Bronchial epithelial cell (primary cell): ENCODE measurements at places on chromosomes 11 and 22.

DNA sequence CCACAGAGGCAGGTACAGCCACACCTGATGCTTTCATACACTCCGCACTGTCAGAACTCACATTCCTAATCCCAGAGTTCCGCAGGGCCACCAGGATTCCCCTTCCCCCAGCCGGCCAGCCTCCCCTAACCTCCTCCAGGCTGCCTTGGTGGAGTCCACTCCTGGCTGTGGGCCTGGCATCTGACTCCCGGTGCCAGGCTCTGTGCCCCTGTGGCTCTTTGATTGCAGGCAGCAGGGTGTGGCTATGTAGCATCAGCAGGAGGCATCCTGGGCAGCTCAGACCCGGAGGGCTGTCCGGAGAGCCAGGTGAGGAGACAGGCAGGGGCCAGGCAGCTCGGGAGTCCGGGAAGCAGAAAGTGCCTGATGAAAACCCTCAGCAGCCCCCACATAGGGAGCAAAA is 1432.9 kb downstream of the BRD1 start:
- no peak for DNase-seq

- peak; percentile 55 for DNase-seq
These were observed 4.2 kb upstream of the RASGRP2 start for GRCh38 chr11:64747961-64748665.

GRCh38 chr11:118434553-118435289 is 1.6 kb upstream of the KMT2A start:
- DNase-seq: no peak

DNA sequence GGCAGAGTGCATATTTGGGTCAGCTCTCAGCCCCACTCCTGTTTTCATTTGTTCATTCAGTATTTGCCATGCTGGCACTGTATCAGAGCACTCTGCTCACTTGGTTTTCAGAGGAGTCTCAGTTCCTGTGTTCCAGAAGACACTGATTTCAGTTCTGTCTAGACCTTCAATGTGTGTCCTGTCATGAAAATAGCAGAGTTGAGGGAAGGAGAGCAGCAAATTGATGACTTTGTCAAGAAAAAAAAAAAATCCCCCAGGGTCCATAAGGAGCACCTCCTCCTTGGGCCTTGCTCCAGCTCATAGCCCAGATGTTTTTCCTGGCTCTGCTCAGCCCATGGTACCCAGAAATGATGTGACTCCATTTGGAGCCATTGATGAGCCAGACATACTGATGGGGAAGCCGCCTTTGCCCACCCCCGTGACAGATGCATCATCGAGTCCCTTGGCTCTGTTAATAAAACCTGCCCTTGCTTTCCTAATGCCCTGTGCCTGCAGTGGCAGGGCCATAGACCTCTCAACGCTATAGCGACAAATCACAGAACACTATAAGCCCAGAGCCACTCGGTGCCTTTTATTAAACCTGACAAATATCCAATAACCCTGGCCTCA is 107.0 kb downstream of the PKNOX2 start:
- no peak for DNase-seq

DNA sequence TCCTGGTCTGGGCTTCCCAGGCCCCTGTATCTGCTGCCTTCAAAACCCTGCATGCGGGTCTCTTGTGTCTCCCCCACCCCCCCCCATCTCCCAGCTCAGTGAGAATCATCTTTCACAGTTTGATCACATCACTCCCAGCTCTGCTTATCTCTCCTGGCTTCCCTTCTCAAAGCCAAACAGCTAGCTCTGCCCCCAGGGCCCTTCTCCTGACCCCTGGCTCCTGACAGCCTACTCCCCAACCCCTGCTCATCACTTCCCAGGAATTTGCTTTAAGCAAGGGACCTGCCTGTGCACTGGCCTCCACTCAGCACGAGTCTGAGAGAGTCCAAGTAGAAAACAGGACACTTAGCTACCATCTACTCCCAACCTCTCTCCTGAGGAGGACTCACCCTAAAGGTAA is 342.7 kb downstream of the TENM4 start:
- DNase-seq: no peak

- DNase-seq: peak; percentile 37
These were observed 52.4 kb downstream of the TRIOBP start for GRCh38 chr22:37749226-37749625.

DNA sequence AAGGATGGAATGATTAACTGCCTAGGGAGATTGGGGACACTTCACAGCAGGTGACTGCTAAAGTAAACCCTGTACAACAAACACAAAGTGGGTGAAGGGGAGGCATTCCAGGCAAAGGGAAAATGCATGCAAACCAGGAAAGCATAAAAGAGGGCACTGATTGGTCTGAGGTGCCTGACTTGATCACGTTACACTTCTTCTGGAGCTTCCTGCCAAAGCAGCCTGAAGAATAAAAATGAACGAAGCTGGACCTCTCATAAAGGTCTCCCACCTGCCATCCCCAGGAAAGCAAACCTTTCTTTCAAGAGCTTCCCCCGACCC is 46.7 kb upstream of the SCUBE2 start:
- no peak for DNase-seq

DNA sequence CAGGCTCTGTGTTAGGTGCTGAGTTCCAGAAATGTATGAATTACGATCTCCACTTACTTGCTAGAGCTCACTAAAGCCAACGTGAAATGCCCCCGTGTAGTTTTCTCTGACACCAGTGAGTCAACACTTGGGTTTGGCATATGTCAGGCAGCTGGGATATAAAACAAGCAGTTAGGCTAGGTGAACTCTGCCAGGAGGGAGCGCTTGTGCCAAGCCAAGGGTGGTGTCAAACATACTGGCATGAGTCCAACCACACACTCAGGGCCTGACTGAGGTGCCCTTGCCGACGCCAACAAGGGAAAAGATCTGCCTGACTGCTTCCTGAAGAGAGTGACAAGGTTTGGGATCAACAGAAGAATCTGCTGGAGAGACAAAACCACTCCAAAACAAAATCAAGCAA is 167.8 kb upstream of the NARS2 start:
- peak; percentile 79 for DNase-seq

- peak; percentile 3 for DNase-seq
These were observed 382.2 kb upstream of the ANO5 start for GRCh38 chr11:21810650-21811049.

DNA sequence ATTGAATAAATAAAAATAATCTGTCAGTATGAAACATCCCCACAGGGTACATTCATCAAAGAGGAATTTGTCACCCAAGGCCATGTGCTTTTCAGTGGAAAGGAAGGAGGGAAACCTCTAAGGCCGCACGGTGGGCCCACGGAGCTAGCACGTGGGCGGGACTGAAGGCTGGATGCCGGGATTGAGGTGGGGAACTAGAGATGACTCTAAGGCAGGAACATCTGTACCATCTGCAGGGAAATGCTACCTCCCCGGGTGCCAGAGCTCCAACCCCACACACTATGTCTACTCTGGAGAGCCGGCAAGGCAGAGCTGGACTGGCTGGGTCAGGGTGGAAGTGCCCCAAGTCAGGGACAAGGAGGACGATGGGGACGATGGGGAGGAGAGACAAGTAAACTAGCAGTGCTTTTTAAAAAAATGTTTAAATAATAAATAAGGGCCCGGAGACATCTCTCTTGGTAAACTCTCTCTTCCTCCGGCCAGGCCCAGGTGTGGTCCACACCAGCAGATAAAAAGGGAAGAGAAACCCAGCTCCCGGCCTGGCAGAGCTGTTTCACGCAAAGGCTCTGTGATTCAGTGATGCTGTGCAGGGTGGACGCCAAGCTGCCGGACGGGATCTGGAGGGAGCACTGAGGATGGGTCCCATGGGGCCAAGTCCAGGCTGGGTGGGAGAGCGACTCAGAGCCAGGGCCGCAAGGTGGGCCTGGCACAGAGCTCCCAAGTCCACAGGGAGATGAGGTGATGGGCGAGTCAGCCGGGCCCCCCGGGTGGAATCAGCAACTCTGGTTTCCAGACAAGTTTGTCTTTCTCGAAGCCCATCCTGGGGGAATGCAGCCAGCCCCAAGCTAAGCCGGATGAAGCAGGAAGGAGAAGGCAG is 5.8 kb downstream of the LIF start:
- DNase-seq: no peak

GRCh38 chr22:30245985-30246813 is at the start of gene LIF:
Gene LIF, minus strand, starts transcription at chr22:30246759. Its CDS starts 64 bp downstream, at chr22:30246695.
- DNase-seq: no peak

GRCh38 chr11:78840200-78840599 is 265.5 kb upstream of the NARS2 start:
- DNase-seq: no peak

DNA sequence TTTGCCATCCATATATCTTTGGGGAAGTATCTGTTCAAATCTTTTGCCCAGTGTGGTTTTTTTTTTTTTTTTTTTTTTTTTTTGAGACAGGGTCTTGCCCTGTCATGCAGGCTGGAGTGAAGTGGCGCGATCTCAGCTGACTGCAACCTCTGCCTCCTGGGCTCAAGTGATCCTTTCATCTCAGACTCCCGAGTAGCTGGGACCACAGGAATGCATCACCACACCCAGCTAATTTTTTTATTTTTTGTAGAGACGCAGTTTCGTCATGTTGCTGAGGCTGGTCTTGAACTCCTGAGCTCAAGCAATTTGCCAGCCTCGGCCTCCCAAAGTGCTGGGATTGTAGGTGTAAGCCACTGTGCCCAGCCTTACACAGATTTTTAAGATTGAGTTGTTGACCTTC is 4.8 kb upstream of the FAM118A start:
- DNase-seq: peak; percentile 30

GRCh38 chr22:37740455-37741311 is 43.8 kb downstream of the TRIOBP start:
- DNase-seq: no peak

DNA sequence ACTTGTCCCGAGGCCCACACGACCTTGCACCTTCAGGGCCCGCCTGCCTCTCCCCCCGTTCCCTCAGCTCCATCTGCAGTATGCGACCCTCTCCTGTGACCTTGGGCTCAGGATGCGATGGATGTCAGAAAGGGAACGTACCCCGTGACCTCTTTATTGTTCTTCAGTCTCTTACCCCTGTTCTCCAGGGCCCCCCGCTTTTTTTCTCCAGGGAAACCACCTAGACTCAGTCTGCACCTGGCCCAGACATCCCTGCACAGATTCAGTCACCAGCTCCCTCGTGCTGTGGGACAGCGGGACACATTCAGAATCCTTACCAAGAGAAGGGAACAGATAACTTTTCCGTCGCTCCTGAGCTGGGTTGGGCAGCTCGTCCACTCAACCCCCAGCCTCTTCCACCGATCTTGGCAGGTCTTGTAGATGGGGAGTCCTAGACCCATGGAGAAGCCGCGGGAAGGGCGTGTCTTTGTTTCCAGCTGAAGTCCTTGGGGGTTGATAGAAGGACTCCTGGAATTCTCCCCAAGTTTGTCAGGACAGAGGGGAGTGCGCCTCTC is 1.4 kb upstream of the PHOX2A start:
- DNase-seq: no peak

GRCh38 chr11:94737171-94737611 is 31.0 kb upstream of the AMOTL1 start:
- DNase-seq: peak; percentile 66

DNA sequence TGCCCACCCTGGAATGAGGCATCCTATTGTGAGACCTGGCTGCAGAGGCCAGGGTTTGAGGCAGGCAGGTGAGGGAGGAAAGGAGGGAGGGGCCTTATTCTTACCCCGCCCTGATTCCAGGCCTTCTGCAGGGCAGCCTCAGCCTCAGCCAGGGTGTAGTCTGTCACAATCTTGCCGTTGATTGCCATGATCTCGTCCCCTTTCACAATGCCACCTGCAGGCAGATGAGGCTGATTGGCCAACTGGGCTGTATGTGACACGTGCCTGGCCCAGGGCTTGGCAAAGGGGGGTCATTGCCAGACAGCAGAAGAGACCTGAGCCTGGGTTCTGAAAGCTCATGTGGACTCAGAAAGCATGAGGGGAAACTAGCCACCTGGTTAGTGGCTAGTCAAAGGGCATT is 21.4 kb upstream of the ABCC8 start:
- DNase-seq: no peak

GRCh38 chr11:3216027-3216525 is 2.5 kb downstream of the MRGPRG start:
- DNase-seq: no peak

DNA sequence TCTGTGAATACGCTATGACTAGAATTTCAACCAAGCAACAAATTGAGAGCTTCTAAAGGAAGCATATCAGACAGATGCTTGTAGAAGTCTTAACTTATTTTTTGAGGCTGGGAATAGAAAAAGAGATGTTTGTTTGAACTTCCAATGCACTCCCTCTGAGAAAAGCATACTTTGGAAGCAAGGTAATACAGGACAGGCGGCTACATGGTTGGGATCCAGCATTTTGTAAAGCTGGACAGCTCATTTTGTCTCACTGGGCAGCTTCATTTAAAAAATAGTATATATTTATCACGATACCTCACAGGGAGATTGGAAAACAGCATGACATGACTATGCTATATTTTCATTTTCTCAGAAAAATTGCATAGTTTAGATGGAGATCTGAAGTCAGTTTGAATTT is 821.3 kb upstream of the API5 start:
- no peak for DNase-seq

- DNase-seq: no peak
These were observed 5.1 kb downstream of the SSTR3 start for GRCh38 chr22:37206841-37207821.

DNA sequence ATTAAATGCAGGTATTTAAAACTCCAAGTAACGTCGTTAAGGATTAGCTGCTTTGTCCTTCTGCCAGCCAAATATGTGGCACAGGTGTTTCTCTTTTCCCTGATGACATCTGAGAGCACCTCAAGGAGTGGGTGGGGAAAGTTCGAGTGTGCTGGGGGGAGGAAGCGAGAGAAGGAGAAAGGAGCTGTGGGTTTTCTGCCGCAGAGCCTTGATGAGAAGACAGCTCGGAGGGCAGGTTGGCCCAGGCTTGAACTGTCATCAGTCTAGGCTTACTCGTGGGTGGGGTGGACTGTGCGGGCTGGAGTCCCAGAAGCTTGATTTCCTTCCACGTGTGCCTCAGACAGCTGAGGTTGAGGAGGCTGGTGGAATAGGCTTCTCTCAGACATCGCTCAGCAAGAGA is 15.2 kb upstream of the SORL1-AS1 start:
- DNase-seq: peak; percentile 48

GRCh38 chr22:28711820-28712777 is 29.5 kb downstream of the CHEK2 start:
- peak; percentile 97 for DNase-seq

DNA sequence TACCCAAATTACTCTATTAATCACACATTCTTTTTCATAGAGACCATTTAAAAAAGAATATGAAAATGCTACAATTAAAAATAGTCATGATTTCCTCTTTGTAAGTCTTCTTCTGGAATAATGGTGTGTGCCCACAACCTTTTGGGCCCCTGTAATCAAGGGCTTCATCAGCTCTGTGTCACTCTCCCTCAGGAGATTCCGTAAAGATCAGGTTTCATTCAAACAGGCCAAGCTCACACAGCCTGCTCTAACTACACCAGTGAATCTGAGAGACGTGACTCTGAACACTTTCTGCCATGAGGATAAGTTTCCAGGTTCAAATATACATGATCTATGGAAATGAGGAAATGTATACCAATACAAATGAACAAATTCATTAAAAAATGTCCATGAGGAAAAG is 9.5 kb downstream of the DRICH1 start:
- peak; percentile 10 for DNase-seq

GRCh38 chr11:72274435-72274834 is 30.5 kb upstream of the PHOX2A start:
- DNase-seq: no peak
